ENCODE measurements at places on chromosomes 1 and 21.

DNA sequence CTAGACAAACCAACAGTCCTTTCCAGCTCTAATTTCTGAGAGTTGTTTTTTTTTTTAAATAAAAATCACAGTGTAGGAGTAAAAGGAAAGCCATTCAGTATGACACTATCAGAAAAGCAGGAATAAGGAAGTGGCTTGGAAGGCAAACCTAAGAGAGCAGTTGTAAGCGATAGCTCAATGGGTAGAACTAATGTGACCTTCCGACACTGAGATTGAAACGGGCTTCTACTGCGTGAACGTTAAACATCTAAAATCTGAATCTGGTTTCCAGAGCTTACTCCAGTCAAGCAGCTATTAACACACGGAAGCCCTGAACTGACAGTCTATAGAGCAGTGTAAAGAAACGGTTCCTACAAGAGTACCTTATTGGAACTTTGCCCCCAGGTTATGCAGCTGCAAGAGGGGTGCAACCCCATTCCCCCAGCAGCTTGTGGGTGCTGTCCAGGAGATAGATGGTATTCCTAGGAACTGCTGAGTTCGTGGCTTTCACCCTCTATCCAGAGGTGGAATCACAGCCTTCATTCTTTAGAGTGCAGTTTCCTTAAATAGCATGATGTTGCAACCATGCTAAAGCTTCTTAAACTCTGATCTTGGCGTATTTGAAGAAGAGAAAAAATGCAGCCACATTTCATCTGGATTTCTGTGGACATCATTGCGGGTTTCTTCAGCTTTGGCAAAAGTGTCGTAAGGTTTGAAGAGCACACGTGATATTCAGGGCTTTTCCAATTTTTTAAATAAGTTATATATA is 3.3 kb upstream of the IRF2BP2 start:
- ATAC-seq, result no peak

DNA sequence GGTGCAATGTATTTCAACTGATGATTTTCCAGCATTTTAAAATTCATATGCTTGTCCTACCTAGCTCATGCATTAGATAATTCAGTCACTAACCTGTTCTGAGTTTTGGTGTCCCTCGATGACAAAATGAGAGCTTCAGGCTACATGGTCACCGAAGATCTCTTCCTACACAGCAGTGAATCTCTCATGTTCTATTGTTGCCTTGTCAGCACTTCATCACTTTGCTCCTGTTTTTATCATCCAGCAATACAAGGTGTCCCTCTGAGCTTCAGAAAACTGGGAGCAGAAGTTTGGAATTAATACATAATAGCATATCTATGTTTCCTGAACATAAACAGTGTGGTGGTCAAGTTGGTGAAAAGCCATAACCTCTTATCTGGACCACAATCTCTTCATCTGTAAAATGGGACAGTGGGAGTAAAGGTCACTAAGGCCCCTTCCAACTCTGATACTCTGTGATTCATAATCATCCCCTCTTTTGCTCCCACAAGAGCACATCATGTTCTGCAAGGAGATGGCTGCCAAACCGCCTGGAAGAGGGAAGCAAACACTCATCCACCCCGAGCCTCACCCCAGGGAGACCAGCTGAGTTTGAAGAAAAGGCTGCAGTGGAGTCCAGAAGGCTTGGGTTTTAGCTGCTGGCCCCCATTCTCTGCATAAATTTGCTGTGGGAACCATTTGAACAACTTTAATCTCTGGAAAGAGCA is 137.9 kb upstream of the F3 start:
- no peak for ATAC-seq

GRCh38 chr1:183490932-183491331 is 18.6 kb downstream of the SMG7 start:
- no peak for ATAC-seq

- no peak for ATAC-seq
These were observed 101.7 kb downstream of the SSBP3 start for GRCh38 chr1:54304518-54304917.

DNA sequence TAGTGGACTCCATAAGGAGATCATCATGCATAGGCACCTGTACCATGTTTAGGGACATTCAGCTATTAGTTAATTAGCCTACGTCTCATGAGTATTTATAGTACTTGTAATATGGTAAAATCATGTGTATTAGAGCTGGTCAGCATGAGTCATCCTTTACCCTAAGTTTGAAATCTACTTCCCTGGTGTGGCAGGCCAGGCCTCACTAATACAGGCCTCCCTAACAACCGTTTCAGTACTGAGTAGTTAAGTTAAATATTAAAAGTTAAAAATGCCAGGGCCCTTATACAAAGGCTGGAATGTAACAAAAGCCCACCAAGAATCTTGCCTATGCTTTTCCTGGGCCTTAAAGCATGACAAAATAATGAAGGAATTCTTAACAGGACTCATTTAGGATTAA is 356.3 kb upstream of the DPYD start:
- ATAC-seq, result no peak

DNA sequence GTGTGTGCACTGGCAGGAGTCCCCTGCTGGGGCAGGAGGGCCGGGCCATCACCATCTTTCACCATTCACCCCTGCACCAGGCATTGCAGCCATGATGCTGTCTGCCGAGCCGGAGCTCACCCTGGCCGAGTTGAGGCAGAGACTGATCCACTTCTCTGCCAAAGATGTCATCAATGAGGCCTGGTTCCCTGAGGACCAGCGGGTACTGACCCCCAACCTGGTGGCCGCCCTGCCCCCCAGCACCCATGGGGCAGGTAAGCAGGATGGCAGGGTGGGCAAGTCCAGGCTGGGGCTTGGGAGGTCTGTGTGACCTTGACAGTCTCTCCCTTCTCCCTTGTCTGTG is 18.6 kb downstream of the PCSK9 start:
- ATAC-seq, result no peak

DNA sequence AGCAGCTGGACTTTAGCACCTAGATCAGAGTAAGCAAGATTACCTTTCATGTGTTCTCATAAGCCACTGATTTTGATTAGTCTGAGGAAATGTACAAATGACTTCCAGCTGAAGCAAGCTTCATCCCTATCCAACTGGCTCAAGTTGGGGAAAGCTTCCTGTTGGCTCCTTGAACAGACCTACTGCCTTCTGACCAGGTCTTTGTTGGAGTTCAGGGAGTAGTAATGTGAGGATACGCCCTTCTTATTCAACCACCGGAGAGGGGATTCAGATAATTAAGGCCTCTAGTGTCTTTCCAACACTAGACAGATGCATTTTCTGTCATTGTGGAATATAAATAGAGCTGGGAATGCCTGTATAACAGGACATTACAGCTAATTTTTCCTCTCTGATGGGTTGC is 268.9 kb downstream of the TGFB2 start:
- ATAC-seq, result no peak

GRCh38 chr1:172609528-172609927 is 49.4 kb upstream of the FASLG start:
- peak; percentile 48 for ATAC-seq

DNA sequence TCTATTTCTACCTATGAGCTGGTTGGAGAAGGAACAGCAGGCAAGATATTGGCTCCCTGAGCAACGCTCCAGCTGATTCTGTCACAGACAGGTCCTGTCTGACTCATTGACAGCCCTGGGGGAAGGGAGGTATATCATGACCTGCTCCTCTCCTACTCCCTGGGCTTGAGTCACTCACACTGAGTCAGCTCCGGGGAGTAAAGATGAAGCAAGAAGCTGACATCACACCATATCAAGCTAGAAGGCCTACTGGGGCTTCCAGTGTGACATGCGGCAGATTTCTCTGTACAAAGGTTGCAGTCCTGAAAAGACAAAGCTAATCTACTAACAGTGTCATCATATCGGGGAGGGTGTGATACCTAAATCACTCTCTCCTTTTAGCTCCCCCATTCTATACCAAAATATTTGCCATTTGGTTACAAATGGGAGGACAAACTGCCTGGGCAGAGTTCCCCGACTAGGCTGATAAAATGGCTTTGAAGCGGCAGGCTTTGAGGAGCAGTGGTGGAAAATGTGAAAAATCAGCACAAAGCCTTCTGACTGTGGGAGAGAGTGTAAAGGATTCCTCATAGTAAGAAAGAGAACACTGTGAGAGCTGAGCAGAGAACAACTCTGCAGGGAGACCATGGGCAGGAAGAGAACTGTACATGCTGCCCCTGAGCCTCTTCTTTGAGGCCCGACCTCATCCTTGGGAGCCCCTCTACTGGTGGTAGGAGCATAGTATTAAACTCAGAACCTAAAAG is 15.5 kb downstream of the PI4KB start:
- peak; percentile 99 for ATAC-seq

DNA sequence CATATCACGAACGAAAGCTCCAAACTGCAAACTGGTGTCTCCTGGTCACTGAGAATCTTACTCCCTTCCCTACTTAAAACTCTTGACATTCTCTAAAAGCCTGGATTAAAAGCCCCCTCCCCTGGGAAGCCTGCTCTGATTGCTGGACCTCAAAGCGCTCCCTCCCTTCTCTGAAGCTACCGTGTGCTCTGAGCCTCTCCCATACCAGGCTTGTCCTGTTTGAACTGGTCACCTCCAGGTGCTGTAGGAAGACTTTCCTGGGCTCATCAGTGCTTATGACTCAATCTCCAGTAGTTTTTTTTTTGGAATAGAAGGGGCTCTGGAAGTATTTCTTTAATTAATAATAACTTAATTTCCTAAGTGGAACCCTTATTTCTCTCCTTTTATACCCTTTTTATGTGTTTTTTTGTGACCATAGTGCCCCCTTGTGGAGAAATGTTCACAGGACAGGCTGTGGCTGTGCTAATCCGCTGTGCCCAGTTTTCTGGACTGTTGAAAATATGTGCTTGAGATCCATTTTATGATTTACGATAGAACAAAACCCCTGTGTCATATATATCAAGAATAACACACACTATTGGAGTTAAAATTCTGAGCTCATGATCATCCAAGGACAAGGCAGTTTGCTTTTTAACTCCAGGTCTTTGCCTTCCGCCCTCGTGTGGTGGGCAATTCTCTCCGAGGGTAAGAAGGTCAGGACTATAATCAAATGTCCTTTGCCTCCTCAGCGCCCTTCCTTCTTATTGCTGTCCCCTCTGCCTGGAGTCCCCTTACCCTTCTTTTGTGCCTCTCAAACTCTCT is 16.9 kb downstream of the MTARC1 start:
- ATAC-seq, result no peak

GRCh38 chr1:186722711-186723309 is 42.6 kb upstream of the PTGS2 start:
- ATAC-seq, result no peak

DNA sequence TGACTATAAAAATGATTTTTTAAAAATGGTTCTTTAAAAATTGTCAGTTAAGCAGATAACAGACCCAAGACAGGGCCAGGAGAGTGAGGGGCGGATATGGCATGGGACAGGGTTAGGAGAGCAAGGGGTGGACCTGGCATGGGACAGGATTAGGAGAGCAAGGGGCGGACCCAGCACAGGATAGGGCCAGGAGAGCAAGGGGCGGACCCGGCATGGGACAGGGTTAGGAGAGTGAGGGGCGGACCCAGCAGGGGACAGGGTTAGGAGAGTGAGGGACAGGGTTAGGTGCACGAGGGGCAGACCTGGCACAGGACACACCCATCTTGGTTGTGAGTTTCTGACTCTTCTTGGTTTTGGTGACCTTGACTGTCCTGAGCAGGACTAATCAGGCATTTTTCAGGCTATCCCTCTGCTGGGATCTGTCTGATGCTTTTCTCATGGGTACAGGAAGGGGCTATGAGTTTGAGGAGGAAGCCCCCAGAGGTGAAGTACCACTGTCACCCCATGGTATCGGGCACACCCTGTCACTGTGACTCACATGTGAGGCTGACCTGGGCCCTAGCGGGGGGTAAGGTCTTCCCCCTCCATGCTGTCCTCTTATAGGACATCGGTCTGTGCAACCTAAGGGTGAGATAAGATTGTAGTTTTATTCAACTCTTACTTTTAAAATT is 159.0 kb upstream of the COL6A1 start:
- no peak for ATAC-seq

DNA sequence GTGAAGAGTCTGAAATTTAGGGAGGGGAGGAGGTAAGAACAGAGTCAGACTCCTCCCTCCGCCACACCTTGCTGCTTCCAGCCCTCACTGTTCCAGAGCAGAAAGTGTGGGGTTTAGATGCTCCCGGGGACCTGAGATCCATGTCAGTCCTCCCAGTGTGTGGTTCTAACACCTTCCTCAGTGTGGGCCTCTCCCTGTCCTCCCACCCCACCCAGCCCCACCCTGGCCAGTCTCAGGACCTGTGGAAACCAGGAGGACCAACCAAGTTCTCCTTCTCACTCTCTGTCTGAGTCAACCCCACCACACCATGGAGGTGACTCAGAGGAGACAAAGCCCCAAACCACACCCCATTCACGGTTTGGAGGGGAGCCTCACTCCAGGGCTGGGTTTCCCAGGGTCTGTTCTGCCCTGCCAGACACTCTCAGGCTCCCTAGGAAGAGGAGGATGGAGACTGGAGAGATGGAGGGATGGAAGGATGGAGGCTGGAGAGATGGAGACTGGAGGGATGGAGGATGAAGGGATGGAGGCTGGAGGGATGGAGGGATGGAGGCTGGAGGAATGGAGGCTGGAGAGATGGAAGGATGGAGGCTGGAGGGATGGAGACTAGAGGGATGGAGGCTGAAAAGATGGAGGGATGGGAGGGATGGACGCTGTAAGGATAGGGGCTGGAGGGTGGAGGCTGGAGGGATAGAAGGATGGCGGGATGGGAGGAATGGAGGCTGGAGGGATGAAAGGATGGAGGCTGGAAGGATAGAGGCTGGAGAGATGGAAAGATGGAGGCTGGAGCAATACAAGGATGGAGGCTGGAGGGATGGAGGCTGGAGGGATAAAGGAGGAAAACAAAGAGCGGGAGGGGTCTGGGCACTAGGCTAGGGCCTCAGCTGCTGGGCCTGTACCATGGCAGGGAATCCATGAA is 100.9 kb upstream of the RUNX3 start:
- peak; percentile 68 for ATAC-seq

GRCh38 chr1:235883261-235883927 is 16.7 kb upstream of the LYST start:
- ATAC-seq, result peak; percentile 82

DNA sequence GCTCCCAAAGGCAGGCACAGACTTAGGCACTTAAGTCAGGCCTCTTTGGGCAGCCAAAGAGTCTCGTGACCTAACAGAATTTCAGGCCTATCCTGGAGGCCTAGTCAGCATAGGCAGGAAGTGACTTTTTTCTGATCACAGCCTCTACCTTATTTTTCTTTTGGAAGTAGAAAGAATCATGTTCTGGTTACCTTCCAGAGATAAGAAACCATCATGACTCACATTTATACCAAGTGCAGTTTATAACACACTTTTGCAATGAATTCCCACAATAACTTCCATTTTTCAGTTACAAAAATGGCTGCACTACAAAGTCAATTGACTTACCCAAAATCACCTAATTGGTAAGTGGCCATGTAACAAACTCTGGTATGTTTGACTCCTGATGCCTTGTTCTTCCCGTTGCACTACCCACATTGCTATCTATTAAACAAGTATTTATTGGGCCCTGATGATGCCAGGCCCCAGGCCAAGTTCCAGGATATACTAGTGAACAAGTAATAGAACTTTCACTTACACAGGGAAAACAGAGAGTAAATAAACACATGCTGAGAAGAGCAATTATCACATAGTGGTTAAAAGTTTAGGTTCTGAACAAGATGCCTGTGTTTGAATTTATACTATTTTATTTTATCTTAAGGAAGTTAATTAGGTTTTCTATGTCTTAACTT is 74.3 kb downstream of the SH3GLB1 start:
- no peak for ATAC-seq

Measured in esophagus mucosa (tissue), 1 donor.